SK-N-DZ (cell line): ENCODE measurements at places on chromosomes 16 and 17.
A peak's percentile ranks its signal among the peaks of the same experiment; 100 is the strongest.

DNA sequence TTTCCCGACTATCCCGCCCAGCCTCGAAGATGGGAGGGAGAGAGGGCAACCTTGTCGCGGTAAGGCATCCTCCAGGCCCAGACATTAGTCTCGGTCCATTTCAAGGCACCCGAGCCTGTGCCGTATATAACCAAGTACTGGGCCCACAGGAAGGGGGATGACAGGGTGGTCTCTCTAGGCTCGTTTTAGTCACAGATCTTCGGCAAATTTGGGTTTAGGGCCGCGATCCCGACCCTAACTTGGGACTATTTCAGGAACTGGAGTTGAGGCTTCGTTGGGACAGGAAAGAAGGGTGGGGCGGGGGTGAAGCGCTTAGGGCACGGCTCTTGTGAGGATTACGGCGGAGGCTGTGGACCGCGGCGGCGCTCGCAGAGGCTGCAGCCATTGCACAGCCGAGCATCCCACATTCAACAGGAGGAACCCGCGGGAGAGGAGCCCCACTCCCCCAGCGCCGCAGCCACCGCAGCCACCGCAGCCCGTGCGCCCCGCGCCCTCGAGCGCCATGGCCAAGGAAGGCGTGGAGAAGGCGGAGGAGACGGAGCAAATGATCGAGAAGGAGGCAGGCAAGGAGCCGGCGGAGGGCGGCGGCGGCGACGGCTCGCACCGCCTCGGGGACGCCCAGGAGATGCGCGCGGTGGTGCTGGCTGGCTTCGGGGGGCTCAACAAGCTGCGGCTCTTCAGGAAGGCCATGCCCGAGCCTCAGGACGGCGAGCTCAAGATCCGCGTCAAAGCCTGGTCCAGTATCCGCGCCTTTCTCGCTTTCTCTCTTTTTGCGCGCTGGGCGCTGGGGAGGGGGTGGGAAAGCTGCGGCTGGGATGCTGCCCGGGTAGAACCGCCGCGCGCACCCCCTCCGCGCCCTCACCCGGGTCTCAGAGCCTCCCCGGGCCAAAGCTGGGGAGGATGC is at the start of gene VAT1L:
TSS of gene VAT1L (plus strand) at position 384 of the 904 bp plus-strand sequence. CDS start at position 503, 119 bp downstream.
- DNase-seq: peak; percentile 79

GRCh38 chr16:24686678-24687077 is 42.8 kb upstream of the TNRC6A start:
- no peak for DNase-seq

DNA sequence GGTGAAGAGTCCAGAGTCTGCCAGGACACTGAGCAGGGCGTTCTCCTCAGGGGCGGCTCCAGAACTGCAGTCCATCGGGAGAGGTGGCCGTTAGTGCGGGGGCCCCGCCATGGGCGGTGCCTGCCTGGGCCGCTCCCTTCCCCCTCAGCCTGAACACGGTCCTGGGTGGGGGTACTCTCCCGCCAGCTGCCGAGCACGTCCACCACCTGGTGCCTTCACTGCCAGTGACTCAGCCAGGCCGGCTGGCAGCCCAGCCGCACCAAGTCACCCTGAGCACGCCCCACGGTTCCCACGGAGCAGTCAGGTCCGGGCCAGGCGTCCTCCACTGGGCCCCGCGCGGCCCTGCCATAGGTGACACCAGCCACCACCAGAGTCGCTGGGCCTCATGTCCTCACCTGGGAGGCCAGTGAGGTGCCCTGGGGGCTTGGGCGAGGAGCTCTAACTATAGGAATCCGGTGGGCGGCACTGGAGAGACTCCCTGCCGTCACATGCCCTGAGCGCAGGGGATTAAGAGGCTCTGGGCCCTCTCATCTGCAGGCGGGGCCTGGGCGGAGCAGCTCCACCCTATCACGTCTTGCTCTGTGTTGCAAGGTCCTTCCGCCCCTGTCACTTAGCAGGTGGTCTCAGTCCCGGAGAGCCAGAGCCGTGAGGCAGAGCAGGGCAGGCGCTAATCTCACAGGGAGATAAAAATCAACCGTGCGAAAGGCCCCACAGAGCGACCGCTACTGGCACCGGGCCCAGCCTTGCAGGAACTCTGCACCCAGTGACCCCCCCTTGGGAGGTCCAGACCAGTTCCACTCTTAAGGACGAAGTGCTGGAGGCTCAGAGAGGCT is 14.3 kb downstream of the PIEZO1 start:
- DNase-seq: peak; percentile 91

GRCh38 chr16:68231384-68232136 is 4.4 kb downstream of the ESRP2 start:
- no peak for DNase-seq

DNA sequence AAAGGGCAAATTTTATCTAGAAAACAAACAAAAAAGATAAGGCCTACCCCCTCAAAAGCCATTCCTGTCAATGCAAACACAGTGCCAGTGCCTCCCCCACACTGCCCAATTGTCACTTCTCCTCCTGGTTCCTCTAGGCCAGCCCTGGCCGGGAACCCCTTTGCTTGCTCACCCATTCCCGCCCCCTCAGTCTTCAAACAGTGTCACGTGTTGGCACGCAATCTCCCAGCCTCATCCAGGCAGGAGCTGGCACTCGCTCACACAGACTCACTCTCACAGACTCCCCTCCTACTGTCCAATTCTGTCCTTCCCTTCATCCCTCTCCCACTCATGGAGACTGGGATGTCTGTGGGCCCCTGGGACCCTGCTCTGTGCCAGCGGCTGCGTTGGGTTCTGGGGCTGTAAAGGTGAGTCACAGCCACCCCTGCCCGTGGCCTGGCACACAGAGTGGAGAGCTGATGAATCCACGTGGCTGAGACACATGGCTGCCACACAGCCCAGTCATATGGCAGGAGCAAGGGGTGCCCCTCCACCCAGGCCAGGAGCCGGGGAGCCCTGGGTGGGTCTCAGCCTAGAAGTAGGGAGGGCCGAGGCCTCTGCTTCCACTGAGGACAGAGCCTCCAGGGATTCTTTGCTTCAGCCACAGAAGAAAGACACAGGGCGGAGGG is 54.8 kb downstream of the VAC14 start:
- no peak for DNase-seq

GRCh38 chr16:69767459-69768229 is 5.5 kb downstream of the WWP2 start:
- no peak for DNase-seq

DNA sequence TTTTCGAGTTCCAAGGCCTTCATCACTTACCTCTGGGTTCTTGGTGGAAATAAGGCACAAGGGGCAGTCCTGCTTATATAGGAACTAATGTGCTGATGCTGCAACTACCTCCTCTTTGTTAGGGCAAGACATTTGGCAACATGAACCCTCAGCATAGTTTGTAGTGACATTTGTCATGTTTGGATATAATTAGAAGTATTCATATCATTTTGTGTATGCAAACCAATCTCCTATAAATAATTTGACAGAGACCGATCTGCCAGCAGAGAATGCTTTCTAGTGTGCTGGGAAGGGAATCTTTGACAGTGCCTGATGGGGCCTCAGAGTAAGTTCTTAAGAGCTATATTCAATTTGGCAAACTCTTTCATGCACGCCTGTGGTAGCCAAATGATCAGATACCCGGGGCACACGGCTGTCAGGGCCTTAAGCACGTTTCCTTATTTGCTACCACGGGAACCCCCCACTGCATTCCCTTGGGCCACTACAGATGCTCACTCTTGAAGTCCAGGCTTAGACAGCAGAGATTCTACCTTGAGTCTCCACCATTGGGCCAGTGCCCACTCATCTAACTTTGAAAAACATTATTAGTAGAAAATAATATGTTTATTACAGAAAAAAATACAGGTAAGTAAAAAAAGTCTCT is at the start of gene MYH8:
TSS of gene MYH8 (minus strand) at position 51 of the 643 bp plus-strand sequence. CDS start 1,723 bp downstream, outside the sequence.
- DNase-seq: no peak

GRCh38 chr16:27269300-27270150 is 953 bp upstream of the NSMCE1 start:
- DNase-seq: no peak

DNA sequence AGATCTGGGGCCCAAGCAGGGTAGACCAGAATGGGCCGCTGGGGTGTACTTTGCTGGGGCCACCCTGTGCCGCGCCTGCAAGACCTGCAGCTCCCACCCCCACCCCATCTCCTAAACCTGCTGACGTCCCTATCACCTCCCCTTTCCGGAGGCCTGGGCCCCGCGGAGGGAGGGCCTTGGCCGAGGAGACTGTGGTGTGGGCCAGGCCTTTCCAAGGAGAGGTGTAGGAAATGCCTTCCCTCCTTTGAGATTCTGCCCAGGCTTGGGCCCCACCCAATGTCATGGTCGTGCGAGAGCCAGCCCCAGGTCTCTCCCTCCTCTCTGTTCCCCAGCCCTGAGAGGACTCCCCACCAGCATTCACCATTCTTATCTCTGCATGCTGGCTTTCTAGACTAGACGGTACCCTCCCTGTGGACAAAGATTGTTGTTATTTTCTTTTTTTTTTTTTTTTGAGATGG is 3.9 kb upstream of the WFIKKN2 start:
- no peak for DNase-seq

DNA sequence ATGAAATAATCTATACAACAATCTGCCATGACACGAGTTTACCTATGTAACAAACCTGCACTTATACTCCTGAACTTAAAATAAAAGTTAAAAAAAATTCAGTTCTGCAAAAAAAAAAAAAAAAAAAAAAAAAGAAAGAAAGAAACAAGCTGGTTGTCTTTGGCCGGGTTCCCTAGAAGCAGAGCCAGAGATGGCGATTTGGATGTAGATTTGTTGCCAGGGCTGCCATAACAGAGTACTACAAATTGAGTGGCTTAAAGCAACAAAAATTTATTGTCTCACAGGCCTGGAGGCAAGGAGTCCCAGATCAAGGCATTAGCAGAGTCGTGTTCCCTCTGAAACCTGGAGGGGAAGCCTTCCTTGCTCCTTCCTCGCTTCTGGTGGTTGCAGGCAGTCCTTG is 20.4 kb downstream of the SYT17 start:
- DNase-seq: no peak

GRCh38 chr17:65519462-65519861 is 42.0 kb downstream of the AXIN2 start:
- no peak for DNase-seq

DNA sequence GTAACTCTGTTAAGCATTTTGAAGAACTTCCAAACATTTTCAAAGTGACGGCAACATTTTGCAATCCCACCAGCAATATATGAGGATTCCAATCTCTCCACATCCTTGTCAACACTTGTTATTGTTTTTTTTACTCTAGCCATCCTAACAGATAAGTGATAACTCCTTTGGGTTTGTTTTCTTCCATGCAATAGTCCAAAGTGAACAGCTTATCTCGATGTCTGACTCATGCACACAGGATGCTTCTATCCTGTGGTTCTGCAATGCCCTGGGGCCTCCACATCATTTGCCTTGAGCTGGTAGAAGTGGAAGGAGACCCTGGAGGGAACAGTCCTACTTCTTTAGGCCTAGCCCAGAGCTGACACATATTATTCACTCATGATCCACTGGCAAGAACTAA is 13.0 kb downstream of the TLE7 start:
- no peak for DNase-seq

DNA sequence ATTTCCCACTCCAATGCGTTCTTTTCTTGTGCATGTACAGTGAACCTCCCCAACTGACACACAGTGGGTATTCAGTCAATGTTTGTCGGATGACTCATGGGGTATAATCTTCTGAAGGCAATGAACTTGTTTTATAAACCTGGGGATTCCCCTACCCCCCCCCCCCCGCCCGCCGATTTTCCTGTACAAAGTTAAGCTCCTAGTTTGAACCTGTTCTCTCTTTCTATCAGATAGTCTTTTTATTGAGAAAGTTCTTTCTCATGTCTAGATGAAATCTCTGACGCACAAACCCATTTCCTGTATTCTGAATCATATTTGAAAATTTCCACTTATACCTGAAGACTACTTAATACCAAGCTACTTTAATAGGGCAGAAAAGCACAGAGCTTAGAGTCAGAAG is 338.3 kb downstream of the CA10 start:
- no peak for DNase-seq

DNA sequence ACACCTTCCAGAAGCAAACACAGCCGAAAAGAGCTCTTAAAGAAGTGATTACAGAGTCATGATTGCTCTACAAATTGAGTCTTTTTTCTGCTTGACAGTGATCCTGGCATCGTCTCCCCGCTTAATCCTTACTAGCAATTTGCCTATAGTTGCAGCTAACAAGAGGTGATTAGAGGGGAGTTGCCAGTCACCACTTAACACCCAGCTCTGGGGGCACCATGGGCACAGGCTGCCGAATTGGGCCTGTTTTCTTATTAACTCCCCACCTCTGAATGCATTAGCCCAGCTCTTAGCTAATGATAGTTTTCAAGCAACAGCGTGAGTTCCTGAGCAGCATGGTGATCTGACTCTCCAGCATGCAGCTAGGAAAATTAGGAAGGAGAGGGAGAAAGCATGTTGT is 93.5 kb downstream of the RBFOX1 start:
- no peak for DNase-seq

- no peak for DNase-seq
Measured at GRCh38 chr16:82585675-82586074, 41.1 kb upstream of the CDH13 start.

- no peak for DNase-seq
Measured at GRCh38 chr17:61587807-61588660, 3.0 kb downstream of the NACA2 start.

- DNase-seq: no peak
Measured at GRCh38 chr17:49277638-49278037, 47.1 kb upstream of the PHOSPHO1 start.

GRCh38 chr17:36741019-36741902 is 139.9 kb downstream of the MRM1 start:
- DNase-seq: no peak

DNA sequence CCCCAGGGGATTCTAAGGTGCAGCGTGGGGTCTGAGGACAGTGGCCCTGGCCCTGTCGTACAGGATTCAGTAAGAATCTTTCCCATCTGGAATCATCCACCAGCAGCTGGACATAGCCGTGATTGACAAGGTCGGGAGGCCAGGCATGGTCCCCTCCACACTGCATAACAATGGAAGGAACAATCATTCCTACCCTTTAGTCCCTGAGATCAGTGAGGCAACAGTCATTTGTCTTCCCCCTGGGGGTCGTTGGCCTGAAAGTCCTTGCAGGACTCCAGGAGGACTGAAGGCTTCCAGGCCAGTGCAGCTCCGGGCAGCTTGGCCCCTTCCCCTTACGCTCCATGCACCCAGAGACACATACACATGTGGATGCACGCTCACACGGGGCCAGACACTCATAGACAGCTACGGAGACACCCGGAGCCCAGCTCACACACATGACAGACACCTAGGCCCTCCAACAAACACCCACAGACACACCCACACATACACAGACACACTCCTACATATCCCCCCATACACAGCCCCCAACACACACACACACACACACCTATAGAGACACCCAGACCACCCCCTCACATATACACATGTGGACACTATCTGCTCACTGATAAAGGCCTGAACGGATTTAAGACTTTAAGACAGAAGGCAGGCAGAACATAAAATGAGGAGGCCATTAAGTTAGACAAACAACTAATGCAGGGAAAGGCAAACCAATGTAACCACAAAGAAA is 42.9 kb downstream of the LITAF start:
- no peak for DNase-seq

- DNase-seq: no peak
Measured at GRCh38 chr17:9520649-9521048, 55.0 kb downstream of the STX8 start.

- DNase-seq: no peak
Measured at GRCh38 chr16:87619360-87620200, 17.3 kb downstream of the JPH3 start.
